ENCODE measurements at places on chromosomes 6 and 20.

DNA sequence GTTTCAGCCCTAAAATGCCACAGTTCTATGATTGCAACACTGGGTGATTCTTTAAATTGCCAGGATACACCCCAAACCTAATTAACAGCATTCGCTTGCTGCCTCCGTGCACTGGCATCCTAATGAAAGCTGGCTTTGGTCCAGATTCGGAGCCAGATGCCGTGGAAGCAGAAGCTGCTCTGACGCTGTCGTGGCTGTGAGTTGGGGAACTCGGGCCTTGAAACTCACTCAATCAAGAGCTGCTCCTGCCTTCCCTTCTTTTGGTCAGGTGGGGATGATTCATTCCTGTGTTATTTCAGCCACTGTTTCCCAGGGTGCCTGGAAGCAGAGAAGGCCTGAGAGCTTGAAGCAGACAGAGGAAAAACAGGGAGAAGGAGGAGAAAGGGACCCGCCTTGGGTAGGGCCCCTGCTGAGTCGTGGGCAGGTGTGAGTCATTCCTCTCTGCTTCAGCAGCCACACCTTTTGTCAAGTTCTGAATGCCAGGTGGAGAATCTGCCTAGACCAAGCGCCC, 36.2 kb upstream of the DSP start:
- H3K27me3 ChIP-seq, result no peaks in the 10 kb centered on the region
- no peak for DNase-seq
- H3K4me1 ChIP-seq, result no peaks in the 10 kb centered on the region
- peak overlapping the region; percentile 55 for H3K27ac ChIP-seq
- H3K36me3 ChIP-seq, result no peaks in the 10 kb centered on the region

DNA sequence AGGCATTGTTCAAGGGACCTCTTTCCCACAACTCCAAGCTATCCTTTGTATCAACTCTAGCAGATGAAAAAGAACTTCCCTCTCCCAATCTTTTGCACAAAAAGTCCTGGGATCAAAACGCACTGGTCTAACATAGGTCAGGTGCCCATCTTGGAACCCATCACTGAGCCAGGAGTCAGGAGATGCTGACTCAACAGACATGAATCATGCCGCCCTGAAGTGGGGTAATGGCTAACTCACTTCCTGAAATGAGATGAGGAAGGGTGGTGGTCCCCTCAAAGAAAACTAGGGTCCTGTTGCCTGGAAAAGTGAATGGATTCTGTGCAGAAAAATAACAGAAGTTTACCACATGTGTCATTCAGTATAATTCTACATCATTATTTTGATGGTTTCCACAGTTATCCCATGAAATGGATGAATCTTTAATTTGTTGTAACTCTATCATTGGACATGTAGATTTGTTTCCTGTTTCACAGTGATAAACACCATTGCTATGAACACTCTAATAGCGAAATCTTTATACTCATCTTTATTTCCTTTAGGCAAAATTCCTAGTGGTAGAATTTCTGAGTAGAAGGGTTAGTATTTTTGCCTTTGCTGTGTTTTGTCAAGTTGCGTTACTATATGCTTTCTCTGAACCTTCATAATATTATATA, 151.3 kb downstream of the SLC16A10 start:
- H3K27me3 ChIP-seq, result no peaks in the 10 kb centered on the region
- DNase-seq, result no peak
- no peaks in the 10 kb centered on the region for H3K4me1 ChIP-seq
- H3K27ac ChIP-seq, result no peak overlapping the region
- H3K36me3 ChIP-seq, result no peaks in the 10 kb centered on the region

DNA sequence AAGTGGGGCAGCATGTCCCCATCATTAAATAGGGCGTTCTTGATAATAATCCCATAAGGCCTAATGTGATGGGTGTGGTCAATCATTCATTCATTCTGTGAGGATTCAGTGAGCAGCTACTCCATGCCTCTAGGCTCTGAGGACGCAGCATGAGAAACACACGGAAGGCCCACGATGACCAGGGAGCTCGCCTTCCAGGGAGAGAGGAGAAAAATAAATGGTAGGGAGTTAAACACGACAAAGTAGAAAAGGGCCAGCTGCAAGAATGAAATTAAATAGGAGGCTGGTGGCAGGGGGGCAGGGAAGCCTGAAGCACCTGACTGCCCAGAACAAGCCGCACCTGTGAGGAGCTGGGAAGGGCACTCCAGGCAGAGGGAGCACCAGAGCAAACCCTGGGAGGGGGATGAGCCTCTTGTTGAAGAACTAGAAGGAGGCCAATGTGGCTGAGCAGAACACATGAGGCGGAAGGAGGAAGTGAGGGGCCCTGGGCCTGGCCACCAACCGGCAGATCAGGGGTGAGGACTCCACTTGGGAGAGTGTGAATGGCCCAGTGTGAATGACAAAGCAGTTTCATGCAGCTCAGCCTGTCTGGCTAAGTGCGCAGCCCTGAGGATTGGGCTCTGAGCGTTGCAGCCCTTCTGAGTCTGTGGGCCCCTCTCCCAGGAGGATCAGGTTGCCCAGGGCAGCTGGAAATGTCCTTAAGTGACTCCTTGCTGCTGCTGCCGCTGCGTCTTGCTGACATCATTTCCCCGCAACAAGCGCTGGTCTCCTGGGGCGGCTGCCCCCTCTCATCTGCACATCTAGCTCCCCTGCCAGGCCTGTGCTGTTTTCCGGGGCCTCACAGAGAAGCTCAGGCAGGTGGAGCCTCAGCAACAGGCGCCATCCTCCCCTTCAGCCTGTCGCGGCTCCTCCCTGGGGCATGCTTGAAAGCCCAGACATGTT, 99.9 kb downstream of the CDH26 start:
- DNase-seq, result peak; percentile 49
- H3K27me3 ChIP-seq, result peaks cover 13% of the 10 kb centered on the region
- peaks cover 71% of the 10 kb centered on the region for H3K4me1 ChIP-seq
- no peak overlapping the region for H3K4me3 ChIP-seq
- no peaks in the 10 kb centered on the region for H3K36me3 ChIP-seq
- peak overlapping the region; percentile 45 for H3K27ac ChIP-seq

DNA sequence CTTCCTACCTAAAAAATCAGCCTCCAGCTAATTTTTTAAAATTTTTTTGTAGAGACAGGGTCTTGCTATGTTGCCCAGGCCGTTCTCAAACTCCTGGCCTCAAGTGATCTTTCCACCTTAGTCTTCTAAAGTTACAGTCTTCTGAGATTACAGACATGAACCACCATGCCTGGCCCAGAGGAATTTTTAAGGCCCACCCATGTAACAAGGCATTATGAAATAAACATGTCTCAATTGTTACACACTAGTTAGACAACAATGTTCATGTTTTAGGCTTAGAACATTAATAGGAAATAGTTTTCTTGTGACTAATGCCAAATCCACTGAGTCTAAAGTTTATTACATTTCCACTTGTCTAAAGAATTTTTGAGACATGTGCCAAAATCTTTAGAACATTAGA, 221.2 kb downstream of the LAMA2 start:
- DNase-seq, result no peak
- no peaks in the 10 kb centered on the region for H3K4me1 ChIP-seq
- no peak overlapping the region for H3K27ac ChIP-seq
- no peak overlapping the region for H3K4me3 ChIP-seq
- no peaks in the 10 kb centered on the region for H3K27me3 ChIP-seq

- DNase-seq, result no peak
- H3K27me3 ChIP-seq, result no peaks in the 10 kb centered on the region
- no peak overlapping the region for H3K27ac ChIP-seq
- no peaks in the 10 kb centered on the region for H3K4me1 ChIP-seq
- no peaks in the 10 kb centered on the region for H3K36me3 ChIP-seq
These were observed 237.1 kb upstream of the CITED2 start for GRCh38 chr6:139611327-139612134.

GRCh38 chr6:34370361-34370760, 22.1 kb downstream of the NUDT3 start:
- peak overlapping the region; percentile 75 for H3K27ac ChIP-seq
- no peak overlapping the region for H3K4me3 ChIP-seq
- peaks cover 72% of the 10 kb centered on the region for H3K4me1 ChIP-seq
- H3K36me3 ChIP-seq, result no peaks in the 10 kb centered on the region
- no peak for DNase-seq
- H3K27me3 ChIP-seq, result no peaks in the 10 kb centered on the region

DNA sequence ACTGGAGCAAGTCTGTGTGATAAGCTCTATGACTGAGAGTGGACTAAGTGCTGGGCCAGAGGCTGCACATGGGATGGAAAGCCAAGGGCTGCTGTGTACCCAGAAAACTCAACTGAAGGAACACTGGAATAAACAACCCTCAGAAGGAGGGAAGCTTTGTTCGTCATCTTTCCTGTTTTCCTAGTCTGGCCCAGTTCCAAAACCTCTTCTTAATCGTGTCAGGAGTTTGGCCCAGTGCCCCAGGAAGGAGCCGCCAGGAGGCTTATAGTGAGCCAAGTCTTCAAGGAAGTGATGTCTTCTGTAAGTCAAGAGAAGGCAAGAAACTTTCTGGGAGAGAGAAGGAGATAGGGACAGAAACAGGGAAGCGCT, 23.3 kb upstream of the TOP1 start:
- DNase-seq, result peak; percentile 80
- peaks cover 35% of the 10 kb centered on the region for H3K4me1 ChIP-seq
- H3K27ac ChIP-seq, result peak overlapping the region; percentile 93
- no peaks in the 10 kb centered on the region for H3K36me3 ChIP-seq
- H3K27me3 ChIP-seq, result no peaks in the 10 kb centered on the region

DNA sequence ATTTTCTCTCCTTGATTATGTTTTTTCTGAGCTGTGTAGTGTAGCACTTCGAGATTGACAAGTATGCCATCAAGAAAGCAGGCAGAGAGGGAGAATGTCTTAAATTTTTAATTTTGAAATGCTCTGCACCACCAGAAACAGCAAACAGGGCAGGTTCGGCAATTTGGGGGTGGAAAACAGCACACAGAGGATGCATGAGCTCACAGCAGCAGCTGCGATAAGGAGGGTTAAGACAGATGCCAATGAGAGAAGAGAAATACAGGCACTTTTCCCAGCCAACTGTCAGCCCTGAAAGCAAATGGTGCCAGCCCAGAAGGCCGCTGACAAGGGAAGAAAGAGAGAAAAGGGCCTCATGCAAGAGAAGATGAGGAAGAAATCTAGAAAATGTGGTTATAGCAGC, 15.1 kb upstream of the SNRPB2 start:
- DNase-seq, result no peak
- H3K36me3 ChIP-seq, result no peaks in the 10 kb centered on the region
- no peaks in the 10 kb centered on the region for H3K27me3 ChIP-seq
- no peak overlapping the region for H3K4me3 ChIP-seq
- no peak overlapping the region for H3K27ac ChIP-seq

- H3K4me1 ChIP-seq, result no peaks in the 10 kb centered on the region
- no peaks in the 10 kb centered on the region for H3K27me3 ChIP-seq
- H3K36me3 ChIP-seq, result no peaks in the 10 kb centered on the region
- H3K4me3 ChIP-seq, result no peak overlapping the region
These were observed 112.8 kb downstream of the BCAS1 start for GRCh38 chr20:53957451-53958172.

DNA sequence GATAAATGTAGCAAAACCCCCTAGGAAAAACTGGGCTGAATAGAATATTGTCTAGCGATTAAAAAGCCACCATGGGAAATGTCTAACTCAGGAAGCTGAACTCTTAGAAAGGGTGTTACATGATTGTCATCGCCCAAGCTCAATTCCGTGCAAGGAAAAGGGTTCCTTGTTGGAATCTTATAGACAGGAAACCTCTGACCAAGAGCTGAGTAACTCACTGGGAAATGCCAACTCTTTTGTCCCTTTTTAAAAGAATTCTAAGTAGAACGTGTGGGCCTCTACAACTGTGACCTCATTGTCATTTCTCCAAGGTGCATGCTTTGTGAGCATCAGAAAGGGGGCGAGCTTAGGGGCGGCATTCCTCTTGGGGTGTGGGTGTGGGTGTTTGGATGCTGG, 88.1 kb downstream of the SYNJ2 start:
- no peak for DNase-seq
- H3K4me3 ChIP-seq, result no peak overlapping the region
- H3K4me1 ChIP-seq, result peaks cover 27% of the 10 kb centered on the region
- H3K36me3 ChIP-seq, result no peaks in the 10 kb centered on the region

GRCh38 chr20:9723501-9724202, 115.2 kb downstream of the PAK5 start:
- no peak for DNase-seq
- no peak overlapping the region for H3K27ac ChIP-seq
- no peaks in the 10 kb centered on the region for H3K4me1 ChIP-seq
- H3K4me3 ChIP-seq, result no peak overlapping the region
- no peaks in the 10 kb centered on the region for H3K36me3 ChIP-seq

- H3K4me1 ChIP-seq, result no peaks in the 10 kb centered on the region
- H3K27me3 ChIP-seq, result no peaks in the 10 kb centered on the region
- no peak for DNase-seq
- no peak overlapping the region for H3K4me3 ChIP-seq
- H3K36me3 ChIP-seq, result no peaks in the 10 kb centered on the region
- no peak overlapping the region for H3K27ac ChIP-seq
These were observed 116.0 kb downstream of the PXDC1 start for GRCh38 chr6:3635482-3635881.

DNA sequence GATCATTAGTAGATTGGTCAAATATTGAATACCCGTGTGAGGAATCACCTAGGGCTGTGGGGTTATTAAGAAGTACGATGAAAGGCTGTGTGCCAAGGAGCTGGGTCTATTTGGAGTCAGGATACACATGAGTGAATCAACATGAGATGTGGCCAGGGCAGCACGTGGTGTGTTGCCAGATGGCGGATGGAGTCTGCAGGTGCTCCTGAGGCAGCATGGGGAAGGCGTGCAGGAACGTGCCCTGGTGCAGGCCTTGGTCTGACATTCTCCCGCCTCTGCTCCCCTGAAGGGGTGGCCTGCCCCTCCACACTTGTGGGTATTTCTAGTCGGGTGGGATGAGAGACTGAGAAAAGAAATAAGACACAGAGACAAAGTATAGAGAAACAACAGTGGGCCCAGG, 39.0 kb upstream of the SLC22A1 start:
- no peak for DNase-seq
- no peak overlapping the region for H3K27ac ChIP-seq
- no peaks in the 10 kb centered on the region for H3K4me1 ChIP-seq

GRCh38 chr20:35373661-35374060, 38.1 kb downstream of the UQCC1 start:
- H3K4me3 ChIP-seq, result no peak overlapping the region
- H3K4me1 ChIP-seq, result no peaks in the 10 kb centered on the region
- H3K36me3 ChIP-seq, result peaks cover 24% of the 10 kb centered on the region
- no peaks in the 10 kb centered on the region for H3K27me3 ChIP-seq
- H3K27ac ChIP-seq, result no peak overlapping the region
- DNase-seq, result no peak

- no peaks in the 10 kb centered on the region for H3K27me3 ChIP-seq
- no peaks in the 10 kb centered on the region for H3K4me1 ChIP-seq
- no peak overlapping the region for H3K27ac ChIP-seq
- H3K36me3 ChIP-seq, result no peaks in the 10 kb centered on the region
- DNase-seq, result no peak
These were observed 643.6 kb upstream of the PTCHD4 start for GRCh38 chr6:48754641-48755040.

- H3K4me1 ChIP-seq, result no peaks in the 10 kb centered on the region
- DNase-seq, result no peak
- no peak overlapping the region for H3K27ac ChIP-seq
- H3K4me3 ChIP-seq, result no peak overlapping the region
- H3K36me3 ChIP-seq, result peaks cover 28% of the 10 kb centered on the region
- H3K27me3 ChIP-seq, result peaks cover 16% of the 10 kb centered on the region
These were observed 27.9 kb downstream of the GCLC start for GRCh38 chr6:53517021-53517420.
